Activated CD8-positive, alpha-beta memory T cell treated with anti-CD3 and anti-CD28 coated beads, Interleukin-2, amount 50 U/mL, for 4 hours (primary cell): ENCODE measurements at places on chromosomes 1 and 21.

DNA sequence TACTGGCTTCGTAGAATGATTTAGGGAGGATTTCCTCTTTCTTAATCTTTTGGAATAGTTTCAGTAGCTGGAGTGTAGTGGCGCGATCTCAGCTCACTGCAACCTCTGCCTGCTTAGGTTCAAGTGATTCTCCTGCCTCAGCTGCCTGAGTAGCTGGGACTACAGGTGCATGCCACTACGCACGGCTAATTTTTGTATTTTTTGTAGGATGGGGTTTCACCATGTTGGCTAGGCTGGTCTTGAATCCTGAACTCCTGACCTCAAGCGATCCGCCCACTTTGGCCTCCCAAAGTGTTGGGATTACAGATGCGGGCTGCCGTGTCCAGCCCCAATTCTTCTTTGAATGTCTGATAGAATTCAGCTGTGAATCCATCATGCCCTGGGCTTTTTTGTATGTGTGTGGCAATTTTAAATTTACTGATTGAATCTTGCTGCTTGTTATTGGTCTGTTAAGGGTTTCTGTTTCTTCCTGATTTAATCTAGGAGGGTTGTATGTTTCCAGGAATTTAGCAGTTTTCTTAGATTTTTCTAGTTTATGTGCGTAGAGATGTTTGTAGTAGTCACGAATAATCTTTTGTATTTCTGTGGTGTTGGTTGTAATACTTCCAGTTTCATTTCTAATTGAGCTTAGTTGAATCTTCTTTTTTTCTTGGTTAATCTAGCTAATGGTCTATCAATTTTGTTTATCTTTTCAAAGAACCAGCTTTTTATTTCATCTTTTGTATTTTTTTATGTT lies 15.3 kb downstream of the MAN1C1 start:
- no peak for DNase-seq

- DNase-seq: no peak
Measured at GRCh38 chr1:234262754-234263105, 110.5 kb upstream of the COA6 start.

DNA sequence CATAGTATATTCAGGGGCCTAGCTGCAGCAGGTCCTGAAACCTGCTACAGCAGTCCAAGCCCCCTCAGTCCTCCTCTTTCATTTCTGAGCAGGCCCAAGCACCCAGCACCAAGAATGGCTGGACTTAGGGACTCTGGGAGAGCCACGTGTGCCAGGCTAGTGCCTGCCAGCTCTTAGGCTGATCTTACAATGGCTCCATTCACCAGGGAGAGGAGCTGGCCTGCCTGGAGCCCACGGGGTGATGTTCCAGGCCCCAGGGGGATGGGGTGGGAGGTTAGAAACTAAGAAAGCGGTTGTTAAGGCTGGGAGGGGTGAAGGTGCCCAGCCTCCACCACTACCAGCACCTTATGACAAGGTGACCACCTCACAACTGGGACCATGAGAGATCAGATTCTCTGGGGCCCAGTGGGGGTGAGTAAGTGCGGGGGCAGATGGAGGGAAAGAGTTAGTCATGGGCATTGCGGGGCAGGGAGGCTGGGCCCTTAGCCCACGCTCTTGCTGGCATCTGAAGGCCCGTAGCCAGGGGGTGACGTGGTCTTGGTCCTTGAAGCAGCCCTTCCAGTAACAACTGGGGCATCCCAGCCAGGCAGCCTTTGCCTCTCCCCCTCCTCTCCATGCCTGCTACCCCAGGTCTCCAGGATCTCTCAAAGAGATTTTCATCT lies 30.3 kb upstream of the CLIC4 start:
- no peak for DNase-seq

GRCh38 chr1:226646026-226646869 lies 92.8 kb downstream of the ITPKB start:
- DNase-seq: no peak

DNA sequence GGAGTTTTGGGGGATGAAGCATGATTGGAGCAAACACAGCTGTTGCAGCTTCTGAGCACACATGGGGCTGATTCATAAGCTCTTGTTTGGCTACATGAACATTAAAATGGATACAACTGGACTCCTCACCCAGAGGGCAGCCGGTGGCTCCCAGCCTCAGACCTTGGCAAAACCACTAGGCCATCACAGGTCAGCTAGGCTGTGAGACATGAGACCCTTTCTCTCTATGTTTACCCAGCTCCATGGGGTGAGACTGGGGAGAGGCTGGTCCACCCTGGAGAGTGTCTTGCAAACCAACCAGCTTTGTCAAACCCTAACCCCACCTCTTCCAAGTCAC lies 388.7 kb downstream of the PTPRU start:
- no peak for DNase-seq

GRCh38 chr1:172452536-172453152 lies 8.8 kb upstream of the PIGC start:
- DNase-seq: no peak
